ENCODE measurements at places on chromosomes 7 and 10.
A peak's percentile ranks its signal among the peaks of the same experiment; 100 is the strongest.

DNA sequence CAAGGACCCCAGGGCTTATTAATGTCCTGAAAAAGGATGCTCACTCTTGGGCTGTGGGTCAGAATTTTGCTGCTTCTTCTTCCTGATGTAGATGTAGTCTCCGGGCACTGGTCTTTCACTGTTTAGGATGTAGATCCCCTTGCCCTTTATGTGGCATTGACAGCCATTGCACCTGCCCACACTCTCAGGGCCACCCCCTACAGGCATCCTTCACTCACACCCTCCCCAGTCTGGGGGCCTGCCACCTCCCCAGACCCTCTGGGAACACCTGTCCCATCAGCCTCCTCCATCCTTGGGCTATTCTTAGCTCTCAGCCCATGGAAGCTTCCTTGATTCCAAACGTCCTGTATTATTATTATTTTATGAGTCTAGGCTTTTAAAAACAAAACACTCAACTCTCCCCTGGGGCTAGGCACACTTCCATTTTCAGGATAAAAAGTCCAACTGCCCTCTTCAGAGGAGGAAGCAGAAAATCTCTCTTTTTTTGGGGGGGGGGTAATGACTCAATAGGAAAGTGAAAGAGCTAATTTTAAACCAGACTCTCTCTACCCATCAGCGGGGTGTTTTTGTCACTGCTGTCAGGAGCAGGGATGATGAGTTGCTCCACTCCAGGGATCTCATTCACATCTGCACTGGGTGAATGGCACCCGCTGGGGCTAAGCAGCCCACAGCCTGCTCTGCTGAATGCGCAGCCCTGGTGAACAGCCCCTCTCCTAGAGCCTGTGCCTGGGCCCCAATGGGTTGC is 11.5 kb upstream of the KLRG2 start:
- peak; percentile 65 for DNase-seq

- DNase-seq = no peak
Observed at GRCh38 chr7:130118801-130119200, 48.5 kb downstream of the KLHDC10 start.

- DNase-seq = no peak
Observed at GRCh38 chr10:80464557-80465450, 10.7 kb downstream of the TSPAN14 start.

DNA sequence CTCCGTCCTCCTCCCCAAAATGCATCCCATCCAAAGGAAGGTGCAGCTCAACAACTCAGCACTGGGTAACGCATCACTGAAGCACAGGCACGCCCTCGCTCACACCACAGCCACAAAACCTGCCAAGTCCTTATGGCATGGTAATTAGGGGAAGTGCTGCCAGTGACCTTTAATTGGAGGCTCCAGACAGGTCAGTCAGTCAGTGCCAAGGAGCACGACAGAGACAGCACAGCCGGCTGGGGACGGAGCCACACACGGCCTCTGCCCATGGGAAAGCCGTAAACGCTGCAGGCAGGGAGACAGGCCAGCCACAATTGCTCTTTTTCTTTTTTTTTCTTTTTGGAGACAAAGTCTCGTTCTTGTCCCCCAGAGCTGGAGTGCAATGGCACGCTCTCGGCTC is 146.5 kb downstream of the MAD1L1 start:
- DNase-seq = no peak

GRCh38 chr7:141480953-141481352 is 70.3 kb upstream of the AGK start:
- no peak for DNase-seq

DNA sequence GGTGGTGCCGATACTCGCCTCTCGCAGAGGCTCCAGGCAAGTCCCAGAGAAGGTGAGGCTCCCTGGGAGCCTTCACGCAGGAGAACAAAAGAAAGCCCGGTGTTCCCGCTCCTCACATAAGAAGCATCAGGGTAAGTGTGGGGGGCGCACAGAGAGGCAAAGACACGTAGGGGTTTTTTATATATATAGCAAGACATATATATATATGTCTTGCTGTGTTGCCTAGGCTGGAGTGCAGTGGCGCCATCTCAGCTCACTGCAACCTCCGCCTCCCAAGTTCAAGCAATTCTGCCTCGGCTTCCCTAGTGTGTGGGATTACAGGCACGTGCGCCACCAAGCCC is 61.3 kb downstream of the PDIA4 start:
- DNase-seq = no peak

- no peak for DNase-seq
Observed at GRCh38 chr10:65950075-65950474, 975.8 kb upstream of the LRRTM3 start.

DNA sequence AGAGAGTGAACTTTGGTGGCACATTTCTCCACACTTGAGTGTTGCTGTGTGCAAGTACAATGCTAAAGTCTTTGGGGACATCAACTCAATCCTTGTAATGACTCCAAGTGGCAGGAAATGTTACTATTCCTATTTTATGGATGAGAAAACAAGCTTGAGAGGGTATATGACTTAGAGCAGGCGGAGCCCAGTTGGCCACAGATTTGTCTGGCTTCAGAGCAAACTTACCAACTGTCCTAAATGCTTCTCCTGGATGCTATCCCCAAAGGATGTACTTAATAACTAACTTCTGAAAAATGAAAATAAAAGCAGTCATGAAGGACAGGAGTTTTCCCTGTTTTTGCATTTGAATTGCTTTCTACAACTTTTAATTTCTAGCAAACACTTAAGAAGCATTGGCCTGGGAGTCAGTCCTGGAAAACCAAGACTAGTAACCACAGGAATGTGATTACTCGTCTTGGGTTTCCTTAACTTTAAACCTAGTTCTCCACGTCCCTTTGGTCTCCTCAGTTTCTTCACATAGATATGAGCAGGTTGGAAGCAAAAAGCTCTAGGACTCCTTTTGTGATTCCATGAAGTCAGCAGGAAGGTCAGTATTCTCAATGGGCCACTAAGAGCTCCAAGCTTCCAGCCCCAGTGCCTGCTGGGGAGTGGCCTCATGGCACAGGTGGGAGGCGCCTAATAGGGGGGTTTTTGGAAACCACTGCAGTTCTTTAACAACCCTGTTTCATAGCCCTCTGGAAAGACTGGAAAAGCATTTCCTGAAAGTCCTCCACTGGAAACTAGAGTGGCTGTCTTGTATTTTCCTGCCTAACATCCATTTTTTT is 140.8 kb downstream of the GLCCI1 start:
- DNase-seq = no peak

GRCh38 chr10:132927824-132928223 is 14.5 kb downstream of the CFAP46 start:
- DNase-seq = no peak

- no peak for DNase-seq
Observed at GRCh38 chr10:116826803-116827202, 22.5 kb upstream of the ENO4 start.

- DNase-seq = no peak
Observed at GRCh38 chr7:69681181-69681580, 82.9 kb downstream of the AUTS2 start.

GRCh38 chr10:69483963-69484362 is 32.7 kb downstream of the TSPAN15 start:
- no peak for DNase-seq

GRCh38 chr7:104980841-104981671 is 32.9 kb upstream of the KMT2E start:
- peak; percentile 75 for DNase-seq

DNA sequence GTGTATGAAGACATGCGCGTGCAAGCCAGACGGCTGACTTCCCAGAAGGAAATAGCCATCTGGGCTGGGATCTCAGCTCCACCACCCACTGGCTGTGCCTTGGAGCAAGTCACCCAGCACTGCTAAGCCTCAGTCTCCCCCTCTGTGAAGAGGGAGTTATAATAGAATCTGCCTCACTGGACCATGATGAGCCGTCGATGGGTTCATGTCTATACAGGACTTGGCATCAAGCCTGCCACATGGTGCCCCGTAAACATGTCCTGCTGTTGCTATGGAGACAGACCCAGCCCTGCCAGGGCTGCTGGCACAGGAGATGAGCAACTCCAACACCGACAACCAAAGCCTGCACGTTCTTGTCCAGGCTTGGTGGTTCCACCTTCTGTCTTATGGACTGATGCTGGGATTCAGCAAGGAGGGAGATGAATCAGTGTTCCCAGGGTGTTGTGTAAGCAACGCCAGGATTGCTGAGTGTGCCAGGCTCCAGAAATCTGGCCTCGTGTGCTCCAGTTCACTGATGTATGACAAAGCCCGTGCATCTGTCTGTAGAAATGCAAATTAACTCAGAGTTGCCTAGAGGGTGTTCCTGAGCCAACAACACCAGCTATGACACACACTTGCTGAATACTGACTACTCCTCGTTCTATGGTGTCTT is 5.6 kb downstream of the GPR15LG start:
- DNase-seq = peak; percentile 75

GRCh38 chr10:124544711-124545110 is 83.1 kb downstream of the LHPP start:
- DNase-seq = no peak

DNA sequence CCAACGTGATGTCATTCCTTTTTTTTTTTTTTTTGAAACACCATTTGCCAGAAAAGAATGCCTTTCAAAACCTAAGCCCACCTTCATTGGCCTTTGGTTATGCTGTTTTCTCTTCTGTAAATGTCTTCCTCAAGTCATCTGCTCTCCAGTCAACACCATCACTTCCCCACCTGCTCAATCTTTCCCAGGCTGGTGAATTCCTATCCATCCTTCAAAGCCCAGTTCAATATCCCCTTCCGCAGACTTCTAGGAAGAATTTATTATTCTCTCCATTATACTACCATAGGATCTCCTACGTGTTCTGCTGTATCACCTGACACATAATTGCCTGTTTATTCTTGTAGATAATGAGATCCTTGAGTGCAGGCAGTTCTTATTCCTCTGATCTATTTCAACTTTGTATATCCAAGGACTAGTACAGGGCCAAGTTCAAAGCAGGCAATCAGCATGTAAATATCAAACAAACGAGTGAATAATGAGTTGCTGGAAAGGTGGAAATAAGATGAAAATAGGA is 73.5 kb upstream of the PRR15 start:
- no peak for DNase-seq

- DNase-seq = no peak
Observed at GRCh38 chr7:48118041-48118440, 29.0 kb downstream of the UPP1 start.

- peak; percentile 30 for DNase-seq
Observed at GRCh38 chr7:92135052-92135889, 994 bp upstream of the CYP51A1 start.

DNA sequence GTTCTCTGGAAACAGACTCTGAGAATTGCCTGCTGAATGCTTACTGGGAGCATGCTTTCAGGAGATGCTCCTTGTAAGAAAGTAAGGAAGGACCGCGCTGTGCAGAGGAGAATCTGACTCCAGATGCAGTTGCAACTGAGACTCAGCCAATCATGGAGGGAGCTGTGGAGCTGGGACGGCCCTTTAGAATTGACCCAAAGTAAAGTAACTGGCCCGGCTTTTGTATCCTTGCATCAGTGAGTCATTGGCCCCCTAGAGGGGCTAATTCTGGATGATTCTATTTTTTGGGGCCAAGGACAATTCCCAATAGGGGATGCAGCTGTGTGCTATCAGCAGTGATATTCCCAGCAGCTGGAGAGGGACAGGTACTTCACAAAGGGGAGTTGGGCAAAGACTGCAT is 170.4 kb downstream of the PTEN start:
- DNase-seq = no peak

DNA sequence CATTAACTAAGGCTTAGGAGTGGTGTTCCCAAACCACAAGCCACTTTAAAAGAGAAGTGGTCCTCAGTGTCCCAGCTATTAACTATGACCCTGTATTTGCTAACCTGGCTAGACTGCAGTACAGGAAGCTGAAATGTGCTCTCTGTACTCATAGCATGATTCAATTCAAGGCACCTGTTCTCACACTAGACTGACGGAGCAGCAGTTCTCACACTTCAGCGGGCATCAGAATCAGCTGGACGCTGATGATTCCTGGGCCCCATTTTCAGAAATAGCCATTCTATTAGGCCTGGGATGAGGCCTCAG is 24.5 kb upstream of the MSRB2 start:
- DNase-seq = no peak

DNA sequence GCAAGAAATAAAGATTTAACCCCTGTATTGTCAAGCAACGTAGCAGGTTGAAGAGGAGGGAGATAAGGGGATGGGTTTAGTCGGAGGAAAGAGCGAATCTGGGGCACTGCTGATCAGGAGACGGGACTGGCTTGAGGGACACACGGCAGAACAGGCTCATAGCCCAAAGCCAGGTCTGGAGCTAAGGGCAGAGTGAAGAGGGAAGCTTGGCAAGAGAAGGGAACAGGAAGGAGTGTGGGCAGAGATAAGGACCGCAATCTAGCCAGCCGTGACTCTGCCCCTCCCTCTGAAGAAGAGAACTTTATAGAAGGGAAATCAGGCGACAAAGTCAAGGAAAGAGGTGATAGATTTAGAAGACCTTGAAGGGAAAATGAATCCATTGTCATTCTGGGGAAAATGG is 67.6 kb downstream of the CAV1 start:
- DNase-seq = no peak

GRCh38 chr10:117464176-117464575 is 78.4 kb upstream of the EMX2 start:
- DNase-seq = no peak

GRCh38 chr10:27360581-27361172 is 120.1 kb upstream of the ACBD5 start:
- DNase-seq = no peak

DNA sequence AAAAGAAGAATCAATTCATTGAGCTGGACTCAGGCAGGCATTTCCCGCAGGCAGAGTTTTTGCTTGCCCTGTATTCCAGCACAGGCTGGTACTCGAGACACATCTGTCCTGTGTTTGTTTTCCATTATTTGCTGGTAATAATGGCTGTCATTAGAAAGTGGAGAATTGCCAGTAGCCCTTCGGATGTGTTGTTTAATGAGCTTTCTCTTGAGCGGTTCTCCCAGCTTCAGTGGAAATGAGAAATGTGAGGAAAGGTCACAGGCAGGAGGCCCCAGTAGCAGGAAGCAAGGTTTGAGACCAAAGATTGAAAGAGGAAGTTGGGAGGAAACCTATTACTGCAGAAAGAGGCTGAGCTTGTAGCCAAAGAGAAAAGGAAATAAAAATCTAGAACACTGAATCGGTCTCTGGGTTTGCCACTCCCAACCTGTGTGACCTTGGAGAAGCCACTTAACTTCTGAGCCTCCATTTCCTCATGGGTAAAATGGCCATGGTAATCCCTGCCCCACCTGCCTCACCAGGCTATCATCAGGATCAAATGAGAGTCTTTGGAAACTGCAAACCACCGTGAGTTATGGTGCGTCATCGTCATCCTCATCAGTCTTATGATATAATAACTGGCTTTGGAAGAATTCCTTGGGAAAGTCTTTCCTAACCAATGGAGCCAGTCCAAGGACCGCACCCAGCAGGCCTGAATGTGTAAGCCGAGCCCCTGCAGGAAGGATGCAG is 67.7 kb downstream of the TACR2 start:
- peak; percentile 71 for DNase-seq

- DNase-seq = no peak
Observed at GRCh38 chr10:34690383-34691049, 124.6 kb downstream of the PARD3 start.

GRCh38 chr7:93958216-93958615 is 36.7 kb downstream of the GNG11 start:
- DNase-seq = no peak

- DNase-seq = no peak
Observed at GRCh38 chr10:121217331-121217730, 366.2 kb downstream of the WDR11 start.

- peak; percentile 74 for DNase-seq
Observed at GRCh38 chr7:139909379-139910050, 80.5 kb downstream of the TBXAS1 start.

- DNase-seq = no peak
Observed at GRCh38 chr7:15885678-15886077, 199.2 kb upstream of the MEOX2 start.

Measured in COR-L47 (cell line).